T-helper 9 cell (primary cell): ENCODE measurements at places on chromosomes 6 and 20.

DNA sequence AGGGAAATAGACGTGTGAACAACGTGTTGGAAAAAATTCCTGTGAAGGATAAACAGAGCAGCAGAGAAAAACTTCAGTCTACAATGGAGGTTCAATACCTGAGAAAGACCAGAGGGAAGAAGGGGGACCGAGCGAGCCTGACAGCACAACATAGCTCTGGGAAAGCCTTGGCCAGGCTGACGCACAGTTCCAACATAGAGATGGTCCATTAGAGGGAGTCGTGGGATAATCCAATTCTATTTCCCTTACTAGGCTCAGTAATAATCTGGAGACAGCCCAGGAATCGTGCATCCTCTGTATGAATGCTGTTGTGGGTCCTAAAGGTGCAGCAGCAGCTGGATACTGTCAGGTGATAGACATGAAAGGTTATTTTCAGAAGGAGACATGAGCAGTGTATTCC lies 370.8 kb upstream of the BTBD3 start:
- no peak for DNase-seq

GRCh38 chr6:105587349-105588122 lies 184.7 kb upstream of the PREP start:
- DNase-seq, result no peak

GRCh38 chr20:2130062-2130591 lies 28.5 kb downstream of the STK35 start:
- no peak for DNase-seq

DNA sequence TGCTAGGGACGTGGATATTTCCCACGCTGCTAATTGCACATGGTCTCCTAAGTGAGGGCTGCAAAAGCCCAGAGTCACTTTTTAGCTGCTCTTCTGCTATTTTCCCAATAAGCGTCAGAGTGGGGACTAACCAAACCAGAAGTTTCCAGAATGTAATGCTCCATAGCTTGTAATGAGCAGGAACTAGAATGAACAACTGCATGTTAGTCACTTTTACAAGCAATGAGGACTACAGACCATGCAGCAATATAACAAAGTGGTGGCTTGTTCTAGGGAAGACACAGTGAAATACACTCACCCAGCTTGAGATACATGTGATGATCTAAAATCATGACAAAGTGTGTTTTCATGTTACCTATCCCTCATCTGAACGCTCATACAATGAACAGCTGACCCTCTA lies 314.1 kb upstream of the SGK1 start:
- DNase-seq, result no peak

GRCh38 chr6:169168706-169169105 lies 84.9 kb downstream of the THBS2 start:
- DNase-seq, result no peak

DNA sequence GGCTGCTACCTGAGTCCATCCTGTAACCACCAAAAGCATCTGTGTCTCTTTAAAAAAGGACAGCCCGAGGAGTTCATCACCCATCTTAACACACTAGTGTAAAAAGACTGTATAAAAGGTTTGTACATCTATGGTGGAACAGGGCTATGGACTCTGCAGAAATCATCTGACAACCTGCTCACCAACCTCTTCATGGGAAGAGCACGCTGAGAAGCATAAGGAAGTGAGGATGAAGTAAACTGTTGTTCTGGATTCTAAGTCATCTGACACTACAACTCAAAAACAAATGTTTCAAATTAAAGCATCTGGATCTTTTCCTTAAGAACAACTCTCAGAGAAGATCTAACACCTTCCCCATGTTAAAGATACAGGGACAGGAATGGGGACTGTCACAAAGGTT lies 5.4 kb downstream of the IFNGR1 start:
- DNase-seq, result no peak

GRCh38 chr6:129578315-129578714 lies 131.7 kb downstream of the ARHGAP18 start:
- DNase-seq, result no peak

DNA sequence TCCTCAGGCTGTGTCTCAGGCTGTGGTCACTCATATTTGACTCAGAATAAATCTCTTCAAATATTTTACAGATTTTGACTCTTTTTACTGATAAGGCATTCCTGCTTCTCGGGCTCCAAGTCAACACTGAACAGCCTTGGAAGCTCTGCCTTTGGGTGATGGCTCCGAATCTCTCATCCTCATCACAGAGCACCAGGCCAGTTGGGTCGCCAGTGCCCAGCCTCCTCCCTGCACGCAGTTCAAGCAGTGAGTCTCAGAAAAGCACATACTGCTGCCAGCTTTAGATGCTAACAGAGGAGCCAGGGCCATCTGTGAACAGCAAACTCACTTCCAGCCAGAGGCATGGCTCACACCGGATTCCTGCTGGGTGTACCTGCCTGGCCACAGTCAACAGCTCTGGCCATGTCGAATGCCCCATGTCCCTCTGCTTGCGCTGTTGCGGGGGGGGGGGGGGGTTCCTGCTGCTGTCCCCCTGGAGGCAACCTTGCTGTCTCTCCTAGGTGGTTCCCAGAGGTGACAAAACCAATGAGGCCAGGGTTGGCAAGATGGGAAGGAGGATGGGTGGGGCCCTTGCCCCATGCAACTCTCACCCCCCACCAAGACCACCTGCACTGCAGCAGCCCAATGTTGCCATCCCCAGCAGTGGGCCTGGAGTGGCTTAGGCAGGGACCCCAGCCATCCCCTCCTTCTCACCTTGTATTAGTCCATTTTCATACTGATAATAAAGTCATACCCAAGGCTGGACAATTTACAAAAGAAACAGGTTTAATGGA lies 248.8 kb downstream of the ERMARD start:
- no peak for DNase-seq

- no peak for DNase-seq
Observed at GRCh38 chr6:89605861-89606260, 32.7 kb downstream of the LYRM2 start.

- no peak for DNase-seq
Observed at GRCh38 chr20:36400909-36401735, 95.0 kb downstream of the DLGAP4 start.

GRCh38 chr6:56268266-56268665 lies 20.9 kb upstream of the COL21A1 start:
- DNase-seq, result no peak

GRCh38 chr6:7818257-7819214 lies 92.1 kb downstream of the TXNDC5 start:
- DNase-seq, result no peak

GRCh38 chr6:3696525-3697088 lies 54.9 kb downstream of the PXDC1 start:
- no peak for DNase-seq

DNA sequence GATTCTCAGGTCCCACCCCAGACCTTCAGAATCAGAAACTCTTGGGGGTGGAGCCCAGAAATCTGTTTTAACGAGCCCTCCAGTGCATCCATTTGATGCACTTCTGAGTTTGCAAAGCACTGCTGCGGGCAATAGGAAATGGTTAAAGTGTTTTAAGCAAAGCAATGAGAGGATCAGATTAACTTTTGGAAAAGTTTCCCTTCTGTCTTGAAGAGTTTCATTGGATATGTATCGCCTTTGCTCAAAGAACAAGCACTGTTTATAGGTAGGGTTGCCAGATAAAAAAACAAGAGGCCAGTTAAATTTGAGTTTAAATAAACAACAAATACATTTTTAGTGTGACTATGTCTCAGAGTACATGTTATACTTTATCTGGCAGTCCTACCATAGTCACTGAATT lies 226.0 kb downstream of the BMP7 start:
- no peak for DNase-seq

DNA sequence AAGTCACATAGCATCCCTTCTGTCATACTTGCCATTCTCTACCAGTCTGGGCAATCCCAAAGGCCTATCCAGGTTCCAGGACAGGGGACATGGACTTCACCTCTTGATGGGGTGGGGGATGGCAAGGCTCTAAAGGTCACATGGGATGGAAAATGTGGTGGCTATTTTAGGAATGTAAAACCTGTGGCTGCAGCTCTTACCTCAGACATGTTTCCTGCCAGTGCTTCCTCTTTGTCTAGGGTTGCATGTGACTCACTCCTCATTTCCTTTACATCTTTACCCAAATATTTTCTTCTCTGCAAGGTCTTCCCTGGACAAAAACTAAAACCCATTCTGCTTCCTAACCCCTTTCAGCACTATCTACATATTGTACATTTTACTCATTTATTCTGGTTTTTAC lies 135.7 kb downstream of the BTBD3 start:
- no peak for DNase-seq

DNA sequence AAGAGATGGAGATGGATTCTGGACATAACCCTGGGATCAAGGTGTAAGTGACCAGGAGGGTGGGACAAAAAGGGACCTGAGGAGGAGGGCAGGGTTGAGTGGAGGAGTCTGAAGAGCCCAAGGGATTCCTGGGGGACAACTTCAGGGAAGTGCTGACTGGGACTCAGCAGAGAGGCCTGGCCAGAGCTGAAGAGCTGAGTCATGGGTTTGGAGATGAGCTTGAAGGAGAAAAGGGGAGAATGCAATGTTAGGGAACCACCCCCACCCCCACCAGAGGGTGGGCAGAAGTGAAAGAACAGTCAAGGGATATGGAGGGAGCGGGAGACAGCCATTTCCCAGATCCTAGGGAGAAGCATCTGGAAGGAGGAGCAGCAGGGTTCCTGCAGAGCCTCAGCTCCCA lies 55.2 kb downstream of the INSM1 start:
- no peak for DNase-seq

DNA sequence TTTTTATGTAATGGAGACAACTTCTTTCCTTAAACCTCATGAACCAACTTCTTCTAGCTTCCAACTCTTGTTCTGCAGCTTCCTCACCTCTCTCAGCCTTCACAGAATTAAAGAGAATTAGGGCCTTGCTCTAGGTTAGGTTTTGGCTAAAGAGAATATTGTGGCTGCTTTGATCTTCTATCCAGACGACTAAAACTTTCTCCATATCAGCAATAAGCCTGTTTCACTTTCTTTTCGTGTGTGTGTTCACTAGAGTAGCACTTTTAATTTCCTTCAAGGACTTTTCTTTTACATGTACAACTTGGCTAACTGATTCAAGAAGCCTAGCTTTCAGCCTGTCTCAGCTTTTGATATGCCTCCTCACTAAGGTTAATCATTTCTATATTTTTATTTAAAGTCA lies 596.1 kb upstream of the NRSN1 start:
- no peak for DNase-seq

GRCh38 chr6:101626269-101626668 lies 232.8 kb downstream of the GRIK2 start:
- no peak for DNase-seq

- DNase-seq, result no peak
Observed at GRCh38 chr6:156729248-156729647, 47.9 kb upstream of the ARID1B start.

- DNase-seq, result no peak
Observed at GRCh38 chr6:136249336-136249735, 775 bp downstream of the MTFR2 start.

DNA sequence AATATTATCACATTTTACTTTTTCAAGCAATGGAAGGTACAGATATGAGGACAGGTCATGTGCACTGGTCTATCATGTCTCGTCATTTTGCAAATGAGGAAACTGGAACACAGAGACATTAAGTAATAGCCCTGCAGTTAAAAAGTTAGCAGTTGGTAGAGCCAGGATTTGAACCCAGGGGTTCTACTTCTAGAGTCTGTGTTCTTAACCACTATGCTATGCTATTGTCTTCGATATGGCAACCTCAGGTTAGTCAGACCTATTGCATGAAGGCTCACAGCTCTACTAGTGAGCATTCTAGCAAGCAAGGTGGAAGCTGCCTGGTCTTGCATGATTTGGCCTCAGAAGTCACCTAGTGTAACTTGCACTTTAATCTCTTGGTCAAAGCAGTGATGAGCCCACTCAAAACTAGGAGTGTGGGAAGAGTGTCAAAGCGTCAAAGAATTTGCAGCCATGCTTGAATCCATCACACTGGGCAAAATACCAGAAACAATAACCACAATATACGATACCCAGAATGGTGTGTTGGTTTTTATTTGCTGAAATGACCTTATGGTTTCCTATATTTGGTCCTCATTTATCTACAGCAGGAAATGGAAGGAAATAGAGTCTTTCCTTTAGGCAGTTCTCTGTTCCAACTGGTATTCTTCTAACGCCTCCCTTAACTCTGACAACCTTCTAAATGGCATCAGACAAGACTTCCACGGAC lies 20.4 kb upstream of the BMP2 start:
- no peak for DNase-seq

DNA sequence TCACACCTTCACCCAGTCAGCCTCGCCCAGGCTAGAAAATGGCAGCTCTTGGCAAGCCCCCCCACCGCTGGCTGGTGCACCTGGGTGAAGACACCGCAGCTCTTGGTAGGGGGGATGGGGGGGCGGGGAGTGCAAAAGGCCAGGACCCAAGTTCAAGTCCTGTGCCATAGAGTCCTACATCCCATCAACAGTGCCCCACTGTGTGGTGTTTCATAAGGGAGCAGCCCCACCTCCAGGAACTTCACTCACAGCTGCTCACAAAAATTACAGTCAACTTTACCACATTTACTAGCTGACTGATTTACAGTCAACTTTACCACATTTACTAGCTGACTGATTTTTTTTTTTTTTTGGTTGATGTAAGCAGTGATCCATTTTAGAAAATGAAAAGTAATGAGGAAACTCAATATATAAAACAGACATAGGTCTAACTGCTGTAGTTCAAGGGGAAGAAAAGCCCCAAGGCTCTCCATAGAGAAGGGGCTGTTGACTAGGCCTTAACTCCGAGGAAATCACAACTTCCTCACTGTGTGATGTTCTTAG lies 208.9 kb upstream of the SNX9 start:
- no peak for DNase-seq

DNA sequence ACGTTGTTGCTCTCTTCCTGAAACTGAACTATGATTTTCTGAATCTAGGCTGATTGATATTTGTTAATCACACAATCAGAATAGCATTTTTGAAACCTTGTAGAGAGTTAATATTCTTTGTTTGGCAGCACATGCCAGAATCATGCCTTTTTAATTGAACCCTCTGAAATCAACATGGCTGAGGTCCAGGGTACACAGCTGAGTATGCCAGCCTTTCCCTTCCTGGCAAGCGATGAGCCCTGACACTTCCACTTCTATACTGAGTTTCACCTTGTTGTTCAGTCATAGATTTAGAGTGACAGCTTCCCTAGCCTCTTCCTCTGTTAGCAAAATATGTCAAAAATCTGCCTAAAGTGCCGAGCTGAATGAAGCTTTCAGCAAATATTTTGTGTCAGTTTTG lies 6.8 kb downstream of the HDDC2 start:
- DNase-seq, result no peak

GRCh38 chr6:46016063-46016608 lies 476 bp upstream of the CLIC5 start:
- DNase-seq, result no peak

GRCh38 chr6:80376411-80376810 lies 269.9 kb downstream of the BCKDHB start:
- no peak for DNase-seq

- no peak for DNase-seq
Observed at GRCh38 chr6:10146715-10147451, 268.0 kb downstream of the TFAP2A start.

- no peak for DNase-seq
Observed at GRCh38 chr20:19330731-19331130, 118.3 kb downstream of the SLC24A3 start.

- DNase-seq, result no peak
Observed at GRCh38 chr6:140845701-140846100, 1287.0 kb upstream of the GJE1 start.
